H9 (cell line): ENCODE measurements at places on chromosomes 1 and 21. TPM values are rescaled to one million over a fixed set of nuclear protein-coding genes. Genes with fewer than 3 reads are reported as not detected.

GRCh38 chr1:114278430-114278829, 124.8 kb upstream of the SYT6 start:
- H3K4me3 ChIP-seq = no peak overlapping the region
- no peak for DNase-seq

DNA sequence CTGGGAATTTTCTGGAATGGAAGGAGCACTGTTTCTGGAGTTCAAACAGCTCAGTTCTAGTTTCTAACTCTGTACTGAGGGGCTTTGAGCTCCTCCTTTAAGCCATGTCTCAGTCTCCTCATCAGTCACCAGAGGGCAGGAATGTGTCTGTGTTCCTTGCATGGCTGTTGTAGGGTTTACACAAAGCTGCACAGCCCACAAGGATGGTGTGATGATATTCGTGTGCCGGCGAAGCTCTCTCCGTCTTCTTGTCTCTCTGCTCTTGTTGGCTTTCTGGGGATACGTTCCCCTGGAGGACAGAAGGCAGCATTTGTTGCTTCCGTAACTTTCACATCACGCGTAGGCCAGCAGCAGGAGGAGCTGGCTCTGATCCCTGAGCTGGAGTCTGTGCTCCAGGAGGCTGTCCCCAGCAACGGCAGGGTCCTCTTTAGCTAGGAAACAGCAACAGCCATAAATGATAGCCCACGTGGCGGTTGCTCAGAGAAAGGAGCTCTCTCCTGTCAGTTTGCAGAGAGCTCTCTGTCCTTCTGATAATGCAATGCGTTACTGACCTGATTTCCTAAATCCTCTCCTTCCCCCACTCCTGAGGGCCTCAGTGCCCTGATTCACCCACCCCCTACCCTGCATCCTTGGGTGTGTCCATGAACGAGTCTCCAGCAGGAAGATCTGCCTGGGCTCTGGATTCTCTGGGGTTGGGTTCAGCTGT, 189.2 kb upstream of the VAMP3 start:
- H3K27ac ChIP-seq = no peak overlapping the region
- H3K27me3 ChIP-seq = no peaks in the 10 kb centered on the region
- no peaks in the 10 kb centered on the region for H3K36me3 ChIP-seq

DNA sequence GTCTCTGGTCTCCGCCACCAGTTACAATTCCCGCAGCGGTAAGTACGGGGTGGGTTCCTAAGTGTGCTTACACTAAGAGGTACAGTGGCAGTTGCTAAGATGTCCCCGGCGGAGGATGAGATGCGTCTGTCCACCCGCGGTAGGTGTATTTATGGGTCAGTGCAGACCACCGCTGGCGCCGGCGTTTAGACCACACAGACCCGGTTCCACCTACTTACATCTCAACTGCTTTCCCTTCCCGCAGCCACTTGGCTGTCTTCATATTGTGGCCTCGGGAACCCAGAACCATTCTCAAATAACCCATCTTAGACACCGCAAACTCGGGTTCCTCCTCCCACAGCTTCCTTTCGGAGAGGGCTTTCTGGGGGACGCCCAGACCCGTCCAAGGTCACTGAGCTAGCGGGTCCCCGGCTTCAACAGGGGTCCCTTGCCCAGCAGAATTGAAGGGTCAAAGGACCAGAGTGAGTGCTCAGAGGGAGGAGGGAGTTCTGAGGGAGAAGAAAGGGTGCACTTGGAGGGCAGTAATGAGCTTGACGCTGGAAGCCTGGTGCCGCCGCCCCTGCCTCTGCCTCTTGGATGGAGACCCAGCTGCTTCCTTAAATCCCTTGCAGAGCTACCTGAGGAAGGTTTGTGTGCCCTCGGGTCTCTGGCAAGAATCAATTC, 8.6 kb downstream of the NR5A2 start:
- H3K27me3 ChIP-seq = peaks cover 34% of the 10 kb centered on the region; the same call in 1 of the 2 replicates
- no peaks in the 10 kb centered on the region for H3K36me3 ChIP-seq
- DNase-seq = peak; percentile 66
- H3K4me3 ChIP-seq = no peak overlapping the region

GRCh38 chr1:42004322-42004721, 85.6 kb upstream of the HIVEP3 start:
- no peaks in the 10 kb centered on the region for H3K4me1 ChIP-seq
- H3K27ac ChIP-seq = no peak overlapping the region
- no peaks in the 10 kb centered on the region for H3K36me3 ChIP-seq
- no peak overlapping the region for H3K4me3 ChIP-seq
- no peaks in the 10 kb centered on the region for H3K27me3 ChIP-seq

GRCh38 chr1:240941701-240942370, 329.9 kb upstream of the GREM2 start:
- H3K36me3 ChIP-seq = peaks cover 13% of the 10 kb centered on the region
- no peak for DNase-seq
- H3K4me3 ChIP-seq = no peak overlapping the region
- H3K27me3 ChIP-seq = no peaks in the 10 kb centered on the region
- no peaks in the 10 kb centered on the region for H3K4me1 ChIP-seq

DNA sequence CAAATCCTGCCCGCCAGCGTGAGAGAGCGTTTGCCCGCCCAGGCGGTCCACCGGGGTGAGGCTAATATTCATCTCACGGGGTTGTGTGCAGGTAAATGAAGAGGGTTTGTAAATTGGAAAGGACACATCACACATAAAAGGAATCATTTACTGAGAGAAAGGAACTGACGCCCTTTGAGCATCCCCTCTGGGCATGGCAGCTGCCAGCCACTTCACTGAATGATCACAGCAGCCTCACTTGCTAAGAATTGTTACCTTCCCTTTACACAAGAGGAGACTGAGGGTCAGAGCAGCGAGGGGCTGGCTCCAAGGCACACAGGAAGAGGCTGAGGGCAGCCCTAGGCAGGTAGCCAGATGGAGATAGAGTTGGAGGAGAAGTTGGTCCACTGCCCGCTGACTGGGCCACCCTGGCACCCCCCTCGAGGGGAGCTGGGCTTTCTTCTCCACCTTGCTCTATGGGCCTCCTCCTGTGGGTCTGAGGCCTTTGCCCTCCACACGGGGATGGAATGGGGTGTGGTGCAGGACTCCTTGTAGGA, 96.0 kb downstream of the FOXD2 start:
- no peak overlapping the region for H3K27ac ChIP-seq
- no peaks in the 10 kb centered on the region; the same call in 1 of the 2 replicates for H3K27me3 ChIP-seq
- H3K36me3 ChIP-seq = no peaks in the 10 kb centered on the region
- H3K4me3 ChIP-seq = peak overlapping the region; percentile 53
- H3K4me1 ChIP-seq = 0 out of 2 replicates have a peak, but pooled peaks cover 2% of the 10 kb centered on the region

Gene AKR7A3
- total RNA-seq = 0.74 and 0.81 TPM in 2 replicates

Gene RASSF5
- total RNA-seq = 0.50 and 0.81 TPM in 2 replicates

Gene LHX8
- not detected in 2 replicates for total RNA-seq

Gene GBP7
- total RNA-seq = not detected in 2 replicates
